ENCODE measurements at places on chromosomes 12 and 14. TPM values are rescaled to one million over a fixed set of nuclear protein-coding genes. Genes with fewer than 3 reads are reported as not detected.

The TCHP gene
- 16.0 TPM for total RNA-seq

The MYO1H gene
- total RNA-seq, result not detected

The ADAM20 gene
- total RNA-seq, result not detected

The TAS2R8 gene
- not detected for total RNA-seq

The KLHDC1 gene
- 0.09 TPM for total RNA-seq

The RGS6 gene
- total RNA-seq, result not detected

The SMOC1 gene
- 18.2 TPM for total RNA-seq

The APOF gene
- total RNA-seq, result not detected

The GATC gene
- 22.7 TPM for total RNA-seq

The RPGRIP1 gene
- total RNA-seq, result 0.28 TPM

The VEZT gene
- total RNA-seq, result 77.9 TPM

The TAMALIN gene
- total RNA-seq, result 1.0 TPM

The ALDH2 gene
- total RNA-seq, result 89.7 TPM

The DBX2 gene
- not detected for total RNA-seq

The REM2 gene
- total RNA-seq, result 0.34 TPM

The TCL1B gene
- not detected for total RNA-seq

The KIF5A gene
- 0.20 TPM for total RNA-seq

The ACYP1 gene
- total RNA-seq, result 27.5 TPM

The IFNG-AS1 gene
- total RNA-seq, result not detected

The PZP gene
- total RNA-seq, result not detected

The C12orf60 gene
- total RNA-seq, result 1.7 TPM

The LRFN5 gene
- total RNA-seq, result not detected

The HOXC9 gene
- total RNA-seq, result 13.7 TPM

The ACOT6 gene
- total RNA-seq, result not detected

The CLEC12A gene
- not detected for total RNA-seq

The PDE3A gene
- total RNA-seq, result 2.9 TPM

The RNF212B gene
- total RNA-seq, result not detected

The PRH2 gene
- not detected for total RNA-seq

The ZFHX2 gene
- 0.95 TPM for total RNA-seq

The TMEM233 gene
- not detected for total RNA-seq

The CREBL2 gene
- total RNA-seq, result 19.0 TPM

The PXMP2 gene
- 22.0 TPM for total RNA-seq

The MGAT4C gene
- 0.05 TPM for total RNA-seq

The CCDC197 gene
- not detected for total RNA-seq

The HVCN1 gene
- total RNA-seq, result 0.72 TPM

The TESPA1 gene
- not detected for total RNA-seq

The RND1 gene
- 3.1 TPM for total RNA-seq

The TBX3 gene
- 54.4 TPM for total RNA-seq

The CLECL1 gene
- total RNA-seq, result not detected

The TTC6 gene
- 0.45 TPM for total RNA-seq

The ELK3 gene
- 65.4 TPM for total RNA-seq

The GPR162 gene
- total RNA-seq, result 0.41 TPM

All from A549 treated with AZD2906 at 1 μM for 4 hours (cell line).